ENCODE measurements at places on chromosomes 7 and 10.

GRCh38 chr10:120145107-120145506, 252.6 kb downstream of the SEC23IP start:
- no peak for DNase-seq

GRCh38 chr7:149125189-149125862, 798 bp downstream of the ZNF425 start:
- no peak for DNase-seq

DNA sequence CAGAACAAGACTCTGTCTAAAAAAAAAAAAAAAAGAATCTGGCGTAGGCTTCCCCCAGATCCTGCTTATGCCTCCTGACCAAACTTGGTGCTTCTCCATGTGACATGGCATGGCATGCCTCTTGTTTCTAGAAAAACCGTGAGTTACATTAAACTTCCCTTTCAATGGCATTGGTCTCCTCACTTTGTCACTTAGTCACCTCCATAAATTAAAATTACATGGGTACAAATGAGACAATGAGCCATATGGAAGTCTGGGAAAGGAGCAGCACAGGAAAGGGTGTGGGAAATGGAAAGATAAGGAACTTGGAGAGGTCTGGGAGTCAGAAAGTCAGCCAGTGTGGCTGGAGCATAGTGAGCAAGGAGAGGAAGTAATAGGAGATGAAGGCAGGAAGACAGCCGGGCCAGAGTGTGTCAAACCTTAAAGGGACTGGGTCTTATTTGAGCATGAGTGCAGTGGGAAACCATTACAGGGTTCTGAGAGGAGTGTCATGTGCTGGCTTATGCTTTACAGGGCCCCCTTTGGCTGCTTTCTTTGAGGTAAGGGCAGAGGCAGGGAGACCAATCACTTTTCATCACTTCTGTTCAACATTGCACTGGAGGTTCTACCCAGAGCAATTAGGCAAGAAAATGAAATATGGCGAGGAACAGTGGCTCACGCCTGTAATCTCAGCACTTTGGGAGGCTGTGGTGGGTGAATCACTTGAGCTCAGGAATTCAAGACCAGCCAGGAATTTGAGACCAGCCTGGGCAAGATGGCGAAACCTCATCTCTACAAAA, 21.3 kb upstream of the ZMIZ2 start:
- no peak for DNase-seq

DNA sequence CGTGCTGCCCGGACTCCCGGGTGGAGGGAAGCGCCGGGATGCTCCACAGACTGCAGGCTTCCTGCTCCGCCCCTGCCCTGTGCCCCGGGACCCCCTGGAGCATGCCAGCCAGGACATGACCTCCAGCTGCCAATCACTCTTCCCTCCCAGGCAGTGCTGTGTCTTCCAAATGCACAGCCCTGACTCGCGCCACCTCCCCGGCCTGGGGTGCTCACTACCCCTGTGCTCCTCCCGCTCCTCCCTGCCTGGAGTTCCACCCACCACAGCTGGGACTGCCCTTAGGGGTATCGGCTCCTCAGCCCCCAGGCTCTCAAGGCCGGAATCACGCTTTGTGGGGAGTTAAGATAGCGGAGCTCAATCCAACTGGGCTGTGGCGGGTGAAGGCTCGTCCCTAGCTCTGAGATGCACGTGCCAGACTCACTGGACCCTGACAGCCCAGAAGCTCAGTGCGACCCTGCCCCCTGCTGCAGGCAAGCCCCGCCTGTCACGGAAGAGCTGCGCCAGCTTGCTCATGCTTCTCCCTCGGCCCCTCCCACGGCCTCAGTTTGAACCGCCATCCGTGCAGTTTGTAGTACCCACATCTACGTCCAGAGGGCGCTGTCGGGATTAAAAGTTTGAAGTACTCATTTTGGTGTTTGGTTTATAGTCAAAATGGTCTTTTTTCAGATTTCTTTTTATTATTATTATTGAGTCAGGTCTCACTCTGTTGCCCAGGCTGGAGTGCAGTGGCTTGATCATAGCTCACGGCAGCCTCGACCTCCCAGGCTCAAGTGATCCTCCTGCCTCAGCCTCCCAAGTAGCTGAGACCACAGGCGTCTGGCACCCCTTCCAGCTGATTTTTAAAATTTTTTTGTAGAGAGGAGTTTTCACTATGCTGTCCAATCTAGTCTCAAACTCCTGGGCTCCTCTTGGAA, 142.5 kb upstream of the TCERG1L start:
- peak; percentile 69 for DNase-seq

DNA sequence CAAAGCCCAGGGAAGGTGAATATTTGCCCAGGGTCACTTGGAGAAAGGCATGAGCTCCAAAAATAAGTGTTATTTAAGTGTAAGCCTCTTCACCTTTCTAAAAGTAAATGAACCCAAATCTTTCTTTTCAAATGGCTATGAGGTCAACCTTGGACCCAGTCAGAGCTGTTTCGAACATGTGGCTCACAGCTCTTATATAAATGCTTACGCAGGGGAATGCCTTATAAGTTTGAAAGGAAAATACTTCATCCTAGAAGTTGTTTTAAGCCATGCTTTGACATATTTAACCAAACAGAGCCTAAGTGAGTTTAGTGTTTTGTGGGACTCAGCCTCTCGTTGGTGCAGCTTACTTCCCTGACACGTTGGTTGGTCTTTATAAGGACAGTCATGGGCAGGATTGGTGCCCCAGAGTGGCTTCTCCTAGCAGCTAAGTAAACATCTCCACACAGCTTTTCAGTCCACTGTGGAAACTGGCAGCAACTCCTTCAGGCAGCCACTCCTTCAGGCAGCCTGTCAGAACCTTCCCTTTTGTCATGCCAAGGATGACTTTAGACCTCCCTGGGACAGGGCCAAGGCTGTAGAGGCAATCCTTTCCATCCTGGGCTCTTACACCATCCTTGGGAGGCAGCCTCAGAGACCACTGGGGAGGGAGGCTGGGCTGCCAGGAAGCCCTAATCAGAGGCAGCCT, 43.6 kb downstream of the MINDY4 start:
- DNase-seq: no peak

GRCh38 chr10:116705498-116705897, 36.9 kb downstream of the HSPA12A start:
- DNase-seq: no peak

GRCh38 chr7:130297628-130298543, 4.9 kb downstream of the CPA4 start:
- DNase-seq: no peak

- DNase-seq: no peak
Observed at GRCh38 chr7:93933156-93933555, 11.6 kb downstream of the GNG11 start.

DNA sequence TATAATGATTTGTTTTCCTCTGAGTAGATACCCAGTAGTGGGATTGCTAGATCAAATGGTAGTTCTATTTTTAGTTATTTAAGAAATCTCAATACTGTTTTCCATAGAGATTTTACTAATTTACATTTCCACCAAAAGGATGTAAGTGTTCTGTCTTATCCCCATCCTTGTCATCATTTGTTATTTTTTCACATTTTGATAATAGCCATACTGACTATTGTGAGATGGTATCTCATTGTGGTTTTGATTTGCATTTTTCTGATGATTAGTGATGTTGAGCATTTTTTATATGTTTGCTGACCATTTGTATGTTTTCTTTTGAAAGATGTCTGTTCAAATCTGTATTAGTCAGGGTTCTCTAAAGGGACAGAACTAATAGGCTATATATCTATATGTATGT, 160.0 kb upstream of the TMEM229A start:
- no peak for DNase-seq

DNA sequence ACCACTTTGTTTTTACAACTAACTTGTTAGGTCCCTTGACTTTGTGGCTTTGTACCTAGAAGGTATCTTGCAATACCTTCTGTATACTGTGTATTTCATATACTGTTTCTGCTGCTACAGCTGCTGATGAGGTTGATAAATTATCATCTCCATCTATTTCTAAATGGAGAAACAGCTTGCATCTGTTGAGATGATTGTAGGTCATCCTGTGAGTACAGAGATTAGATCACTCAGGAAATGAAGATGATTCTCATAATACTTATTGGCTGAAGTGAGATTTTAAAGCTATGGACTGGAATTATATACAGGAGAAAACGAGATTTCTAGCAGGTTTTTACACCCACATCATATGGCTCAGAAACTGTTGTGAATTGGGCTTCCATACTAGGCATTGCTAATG, 280.5 kb downstream of the KCND2 start:
- DNase-seq: no peak

- DNase-seq: no peak
Observed at GRCh38 chr7:50853311-50853710, 70.6 kb upstream of the GRB10 start.

- no peak for DNase-seq
Observed at GRCh38 chr7:42080841-42081586, 156.0 kb downstream of the GLI3 start.

GRCh38 chr10:75544993-75545706, 113.7 kb downstream of the LRMDA start:
- no peak for DNase-seq

DNA sequence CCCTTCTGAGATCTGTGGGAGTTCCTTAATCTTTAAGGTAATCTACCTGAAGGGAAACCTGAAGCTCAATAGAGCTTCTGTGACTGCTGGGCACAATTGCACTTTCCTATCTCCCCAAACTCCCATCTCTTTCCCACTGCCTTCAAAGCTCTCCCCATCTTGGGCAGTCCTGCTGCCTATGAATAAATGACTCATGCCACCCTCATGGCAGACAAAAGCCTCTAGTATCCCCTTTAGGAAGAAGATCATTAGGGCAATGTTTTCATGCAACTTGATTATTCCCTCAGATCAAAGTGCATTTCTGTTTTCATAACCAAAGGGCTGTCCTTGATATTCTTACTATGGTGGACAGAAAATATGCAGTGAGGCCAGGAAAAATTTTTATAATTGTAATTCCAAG, 704.9 kb upstream of the LRRN3 start:
- DNase-seq: no peak

DNA sequence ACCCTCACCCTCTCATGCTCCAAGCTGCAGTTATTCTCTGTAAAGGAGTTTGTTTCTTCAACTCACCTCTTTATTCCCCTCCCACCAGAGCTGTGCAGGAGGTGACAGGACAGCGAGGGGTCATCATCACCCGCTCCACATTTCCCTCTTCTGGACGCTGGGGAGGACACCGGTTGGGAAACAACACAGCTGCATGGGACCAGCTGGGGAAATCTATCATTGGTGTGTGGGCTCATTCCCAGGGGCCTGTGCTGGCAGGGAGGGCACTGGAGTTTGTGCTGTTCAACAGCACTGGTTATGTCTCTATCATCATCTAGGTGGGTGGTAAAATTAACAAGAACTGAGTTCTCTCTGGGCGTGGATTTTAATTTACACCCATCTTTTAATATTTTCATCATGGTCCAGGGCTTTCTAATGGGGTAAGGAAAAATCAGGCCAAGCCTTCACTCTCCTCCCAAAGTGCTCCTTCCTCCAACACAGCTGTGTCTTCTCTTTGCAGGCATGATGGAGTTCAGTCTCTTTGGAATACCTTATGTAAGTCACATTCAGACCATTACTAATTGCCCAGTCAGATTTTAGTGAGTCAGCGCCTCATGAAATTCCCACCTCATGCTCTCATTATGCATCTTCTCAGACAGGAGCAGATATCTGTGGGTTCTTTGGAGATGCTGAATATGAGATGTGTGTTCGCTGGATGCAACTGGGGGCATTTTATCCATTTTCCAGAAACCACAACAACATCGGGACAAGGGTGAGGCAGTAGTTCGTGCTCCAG, 61.6 kb downstream of the PRSS58 start:
- no peak for DNase-seq

DNA sequence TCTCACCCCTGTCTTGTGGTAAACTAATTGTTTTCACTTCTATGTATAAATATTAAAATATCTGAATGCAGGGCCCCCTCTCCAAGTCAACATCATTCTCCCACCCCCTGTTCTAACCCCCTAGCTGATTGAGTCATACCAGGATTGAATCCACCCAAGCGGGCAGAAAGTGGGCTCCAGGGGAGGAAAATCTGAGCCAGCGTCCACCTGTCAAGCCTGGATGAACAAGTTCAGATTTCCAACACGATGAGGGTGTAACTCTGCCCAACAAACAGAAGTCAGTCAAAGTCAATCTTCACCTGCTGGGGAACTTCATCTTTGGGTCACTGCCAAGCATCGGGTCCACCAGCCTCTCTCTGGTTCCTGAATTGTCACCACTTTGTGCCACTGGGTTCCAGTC, 162.9 kb upstream of the CELF2 start:
- no peak for DNase-seq

GRCh38 chr7:106111655-106112117, 426 bp downstream of the SYPL1 start:
- DNase-seq: peak; percentile 46

GRCh38 chr7:41873741-41874140, 170.9 kb upstream of the INHBA start:
- no peak for DNase-seq

- no peak for DNase-seq
Observed at GRCh38 chr7:22651534-22652243, 75.3 kb upstream of the IL6 start.

DNA sequence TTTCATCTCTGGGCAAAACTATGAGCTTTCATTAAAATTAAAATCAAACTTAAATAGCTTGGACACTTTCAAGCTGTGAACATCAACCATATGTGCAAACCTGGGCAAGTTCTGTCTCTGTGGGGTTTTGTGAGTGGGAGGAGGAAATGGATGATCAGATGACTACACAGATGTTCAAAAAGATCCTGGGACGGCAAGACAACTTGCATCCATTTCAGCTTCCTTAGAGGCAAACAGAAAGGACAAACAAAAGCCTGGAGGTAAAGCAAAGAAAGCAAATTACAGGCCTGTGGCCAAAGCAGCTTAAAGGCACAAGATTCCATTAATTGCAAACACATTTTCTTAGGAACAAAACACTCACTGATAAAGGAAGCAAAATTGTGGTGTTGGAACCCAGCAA, 222.2 kb downstream of the NEBL start:
- no peak for DNase-seq

DNA sequence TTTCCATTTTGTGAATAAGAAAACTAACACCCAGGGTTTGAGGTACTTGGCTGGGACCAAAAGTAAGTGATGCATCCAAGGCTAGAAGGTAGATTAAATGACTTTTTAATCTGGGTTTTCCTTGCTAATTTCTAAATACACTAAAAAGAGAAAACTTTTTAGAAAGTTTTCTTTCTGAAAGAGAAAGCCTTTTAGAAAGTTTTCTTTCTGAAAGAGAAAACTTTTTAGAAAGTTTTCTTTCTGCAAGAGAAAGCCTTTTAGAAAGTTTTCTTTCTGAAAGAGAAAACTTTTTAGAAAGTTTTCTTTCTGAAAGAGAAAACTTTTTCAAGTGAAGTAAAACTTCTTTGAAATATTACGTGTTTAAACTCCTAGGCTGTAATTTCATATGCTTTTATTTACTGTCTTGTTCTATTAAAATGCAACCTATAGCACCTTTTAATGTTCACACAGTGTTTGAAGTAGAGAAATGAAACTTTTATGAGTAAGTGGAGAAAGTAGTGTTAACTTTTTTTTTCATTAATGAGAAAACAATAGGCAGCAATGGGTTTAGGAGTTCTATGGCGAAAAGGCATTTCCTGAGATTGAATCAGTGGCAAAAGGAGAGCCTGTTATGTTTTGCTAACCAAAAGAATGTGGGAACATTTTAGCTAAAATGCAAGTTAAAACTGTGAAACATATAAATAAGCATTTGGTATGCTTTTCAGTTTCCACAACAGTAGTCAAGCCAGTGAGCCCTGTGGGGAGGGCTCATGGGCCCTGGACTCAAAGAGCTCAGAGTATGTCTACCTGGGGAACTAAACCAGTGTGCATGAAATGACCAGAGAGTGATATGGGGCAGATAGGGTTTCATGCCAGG, 103.7 kb downstream of the RBM20 start:
- no peak for DNase-seq

All from activated CD4-positive, alpha-beta T cell treated with anti-CD3 and anti-CD28 coated beads, Interleukin-2, amount 50 U/mL, for 16 hours (primary cell).